ENCODE measurements at places on chromosomes 5 and 9. TPM values are rescaled to one million over a fixed set of nuclear protein-coding genes. Genes with fewer than 3 reads are reported as not detected.

- no peak for DNase-seq
These were observed 11.2 kb downstream of the LIX1 start for GRCh38 chr5:97131139-97131710.

- DNase-seq, result peak; percentile 72
These were observed 20.3 kb downstream of the CCDC187 start for GRCh38 chr9:136283291-136284235.

DNA sequence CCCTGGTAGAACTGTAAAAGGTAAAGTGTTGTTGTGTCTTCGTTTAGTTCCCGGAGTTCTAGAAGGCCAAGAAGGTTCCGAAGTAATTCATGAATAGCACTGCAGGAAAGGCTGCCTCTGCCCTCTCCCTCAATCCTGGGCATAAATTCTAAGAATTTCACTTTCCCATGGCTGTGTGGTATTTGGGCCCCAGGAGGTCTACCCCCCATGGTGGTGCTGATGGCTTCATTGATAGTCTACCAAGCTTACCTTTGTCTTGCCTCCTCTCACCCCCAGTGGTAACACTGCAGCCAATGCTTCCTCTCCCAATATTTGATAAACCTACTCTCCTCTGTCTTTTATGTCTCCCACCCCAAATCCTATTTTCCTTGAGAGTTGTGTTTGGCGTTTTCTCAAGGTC lies 39.5 kb downstream of the ADAMTS16 start:
- DNase-seq, result no peak

DNA sequence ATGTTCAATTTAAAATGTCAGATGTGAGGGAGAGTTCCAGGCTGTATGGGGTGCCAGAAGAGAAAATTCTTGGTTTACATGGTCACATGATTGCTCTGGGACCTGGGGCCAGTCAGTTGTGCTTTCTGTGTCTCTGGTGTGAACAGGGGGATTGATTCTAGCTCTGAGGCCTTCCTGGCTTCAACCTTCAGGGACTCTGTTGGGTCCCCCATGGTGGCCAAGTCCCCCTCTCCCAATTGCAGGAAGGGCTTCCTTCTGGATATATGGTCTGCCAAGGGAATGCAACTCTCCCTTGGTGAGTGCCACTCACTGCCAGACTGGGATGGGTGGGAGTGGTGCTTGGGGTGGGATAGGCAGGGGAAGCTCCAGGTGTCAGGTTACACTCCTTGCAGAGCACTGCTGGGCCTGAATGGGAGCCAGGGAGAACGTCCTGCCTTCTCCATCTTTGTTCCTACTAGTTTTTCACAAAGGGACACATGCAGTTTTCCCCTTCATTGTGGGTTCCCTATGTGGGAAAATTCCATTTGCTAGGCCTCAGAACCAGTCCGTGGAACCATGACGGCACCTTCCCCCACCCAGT lies 153.2 kb downstream of the MELK start:
- no peak for DNase-seq

GRCh38 chr9:137083394-137084004 lies 3.3 kb upstream of the MAN1B1 start:
- DNase-seq, result no peak

DNA sequence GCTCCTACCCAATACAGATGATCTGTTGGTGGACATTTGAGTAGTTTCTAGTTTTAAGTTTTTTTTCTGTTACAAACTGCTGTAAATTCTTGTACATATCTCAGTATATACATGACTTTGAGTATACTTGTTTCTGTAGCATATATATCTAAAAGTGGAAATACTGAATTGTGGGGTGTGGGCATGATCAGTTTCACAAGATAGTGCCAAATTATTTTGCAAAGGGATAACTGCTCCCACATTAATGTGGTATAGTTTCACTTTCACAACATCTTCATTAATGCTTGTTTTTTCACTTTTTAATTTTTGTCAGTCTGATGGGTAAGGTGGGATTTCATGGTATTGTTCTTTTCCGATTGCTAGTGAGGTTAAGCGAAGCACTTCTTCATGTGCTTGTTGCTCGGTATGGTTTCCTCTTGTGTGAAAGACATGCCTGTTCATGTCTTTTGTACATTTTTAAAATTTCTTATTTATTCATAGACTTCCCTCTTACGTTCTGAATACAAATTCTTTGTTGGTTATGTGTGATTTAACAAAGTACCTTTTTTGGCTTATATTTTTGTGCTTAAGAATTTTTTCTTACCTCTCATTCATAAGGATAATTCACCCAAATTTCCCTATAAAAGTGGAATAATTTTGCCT lies 103.5 kb downstream of the CDC42SE2 start:
- no peak for DNase-seq

GRCh38 chr9:79145442-79145841 lies 426.3 kb upstream of the TLE4 start:
- DNase-seq, result no peak

CEL gene
- 3.5 TPM for total RNA-seq

THBS4 gene
- 0.85 TPM for total RNA-seq

ADAMTS13 gene
- 3.0 TPM for total RNA-seq

FOXD4L4 gene
- total RNA-seq, result 0.19 TPM

FBLL1 gene
- total RNA-seq, result not detected

CDX1 gene
- not detected for total RNA-seq

CNTFR gene
- total RNA-seq, result not detected

JAKMIP2 gene
- total RNA-seq, result 5.3 TPM

Measured in activated CD4-positive, alpha-beta T cell treated with anti-CD3 and anti-CD28 coated beads, Interleukin-2, amount 10 ng/mL, durations not matched to agents 7 days and 5 days (primary cell).